ENCODE measurements at places on chromosomes 2 and 18.

DNA sequence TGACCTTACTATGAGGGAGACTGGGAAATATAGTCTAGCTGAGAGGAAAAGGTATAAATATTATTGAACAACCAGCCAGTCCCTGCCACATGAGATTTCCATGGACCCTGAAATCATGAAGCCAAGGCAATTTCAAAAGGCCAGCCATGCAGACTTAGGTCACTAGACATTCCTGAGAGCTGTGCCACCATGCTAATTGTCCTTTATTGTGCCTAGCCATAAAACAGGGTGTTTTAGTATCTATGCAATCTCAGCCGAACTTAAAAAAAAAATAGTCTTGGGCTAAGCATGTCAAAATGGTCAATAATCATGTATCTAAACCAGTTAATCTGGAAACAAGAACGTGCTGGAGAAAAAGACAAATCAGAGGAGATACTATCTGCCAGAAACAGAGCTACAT is 269.5 kb downstream of the LNPK start:
- no peak for DNase-seq

GRCh38 chr18:71625556-71626090 is 918.5 kb downstream of the CBLN2 start:
- no peak for DNase-seq

GRCh38 chr18:76518123-76518859 is 23.2 kb upstream of the ZNF516 start:
- no peak for DNase-seq

GRCh38 chr2:183035954-183036669 is 2.1 kb downstream of the NCKAP1 start:
- DNase-seq = peak; percentile 21

DNA sequence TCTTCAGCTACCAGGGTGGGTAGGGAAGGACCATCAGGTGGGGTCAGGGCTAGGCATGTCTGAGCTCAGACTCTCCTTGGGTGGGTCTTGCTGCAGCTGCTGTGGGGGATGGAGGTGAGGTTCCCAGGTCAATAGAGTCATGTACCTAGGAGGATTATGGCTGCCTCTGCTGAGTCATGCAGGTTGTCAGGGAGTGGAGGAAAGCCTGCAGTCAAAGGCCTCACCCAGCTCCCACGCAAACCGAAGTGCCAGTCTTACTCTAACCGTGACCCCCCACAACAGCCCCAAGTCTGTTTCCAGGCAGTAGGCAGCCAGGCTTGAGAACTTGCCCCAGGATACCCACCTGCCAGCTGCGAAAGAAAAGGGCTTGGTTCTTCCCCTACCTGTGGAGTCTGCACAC is 113.6 kb upstream of the GALNT5 start:
- DNase-seq = no peak

DNA sequence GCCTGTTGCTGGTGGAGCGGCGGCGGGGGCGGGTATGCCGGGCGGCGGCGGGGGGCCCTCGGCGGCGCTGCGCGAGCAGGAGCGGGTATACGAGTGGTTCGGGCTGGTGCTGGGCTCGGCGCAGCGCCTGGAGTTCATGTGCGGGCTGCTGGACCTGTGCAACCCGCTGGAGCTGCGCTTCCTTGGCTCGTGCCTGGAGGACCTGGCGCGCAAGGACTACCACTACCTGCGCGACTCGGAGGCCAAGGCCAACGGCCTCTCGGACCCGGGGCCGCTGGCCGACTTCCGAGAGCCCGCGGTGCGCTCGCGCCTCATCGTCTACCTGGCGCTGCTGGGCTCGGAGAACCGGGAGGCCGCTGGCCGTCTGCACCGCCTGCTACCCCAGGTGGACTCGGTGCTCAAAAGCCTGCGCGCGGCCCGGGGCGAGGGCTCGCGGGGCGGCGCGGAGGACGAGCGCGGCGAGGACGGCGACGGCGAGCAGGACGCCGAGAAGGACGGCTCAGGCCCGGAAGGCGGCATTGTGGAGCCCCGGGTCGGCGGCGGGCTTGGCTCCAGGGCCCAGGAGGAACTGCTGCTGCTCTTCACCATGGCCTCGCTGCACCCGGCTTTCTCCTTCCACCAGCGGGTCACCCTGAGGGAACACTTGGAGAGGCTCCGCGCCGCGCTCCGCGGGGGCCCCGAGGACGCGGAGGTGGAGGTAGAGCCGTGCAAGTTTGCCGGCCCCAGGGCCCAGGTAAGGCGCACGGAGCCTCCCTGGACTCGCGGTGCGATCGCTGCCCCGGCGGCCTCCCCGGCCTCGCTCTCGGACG is 1.0 kb downstream of the ZCCHC2 start:
- peak; percentile 57 for DNase-seq

- DNase-seq = no peak
Observed at GRCh38 chr2:135647836-135648579, 93.6 kb upstream of the UBXN4 start.

DNA sequence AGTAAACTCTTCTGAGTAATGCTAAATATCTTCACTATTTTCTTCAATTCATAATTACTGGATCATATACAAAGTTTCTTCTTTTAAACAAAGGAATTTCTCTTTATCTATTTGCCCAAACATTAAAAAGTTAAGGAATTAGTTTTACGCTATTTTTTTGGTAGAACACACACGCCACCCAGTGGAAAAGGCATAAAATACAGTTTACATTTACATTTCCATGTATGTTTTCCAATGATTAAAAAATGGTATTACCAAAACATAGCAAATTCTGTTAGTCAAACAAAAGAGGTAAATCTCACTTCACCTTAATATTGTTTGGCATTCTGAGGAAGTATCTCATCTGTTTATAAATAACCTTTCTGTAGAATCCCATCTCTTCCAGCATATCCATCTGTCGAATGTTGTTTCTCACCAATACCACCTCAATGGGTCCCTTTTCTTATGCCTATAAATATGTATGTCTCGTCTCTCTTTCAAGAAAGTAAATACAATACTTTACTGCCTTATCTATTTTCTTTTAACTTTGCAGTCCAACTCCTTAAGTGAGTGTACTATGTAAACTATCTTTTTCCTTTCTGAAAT is 7.2 kb downstream of the BOLL start:
- peak; percentile 52 for DNase-seq

DNA sequence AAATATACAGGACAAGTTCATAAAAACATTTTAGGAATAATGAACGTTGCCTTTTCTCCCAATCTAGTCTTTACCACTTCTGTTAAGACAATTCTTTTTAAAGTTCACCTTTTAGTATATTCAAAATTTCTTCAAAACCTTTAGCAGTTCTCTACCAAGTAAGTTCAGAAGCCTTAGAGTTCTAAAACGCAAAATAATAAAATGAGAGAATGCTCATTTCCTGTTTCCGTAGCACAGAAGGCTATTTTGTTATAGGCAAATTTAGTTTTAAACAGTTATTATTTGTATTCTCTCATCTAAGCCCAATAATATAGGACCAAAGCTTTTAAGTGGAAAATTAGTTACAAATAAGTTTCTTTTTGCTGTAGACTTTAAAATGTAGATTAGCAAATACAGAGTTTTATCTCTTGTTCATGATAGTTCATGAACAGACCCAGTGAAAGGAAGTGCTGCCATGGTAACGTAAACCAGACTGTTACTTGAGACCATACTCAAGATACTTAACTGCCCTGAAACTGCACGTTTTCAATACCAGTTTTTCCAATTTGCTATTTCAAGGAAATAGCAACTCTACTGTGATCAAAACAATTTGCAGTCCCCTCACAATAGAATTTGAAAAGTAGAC is 173.1 kb upstream of the STON1 start:
- DNase-seq = peak; percentile 72

- no peak for DNase-seq
Observed at GRCh38 chr2:30886080-30886479, 78.8 kb upstream of the CAPN13 start.

DNA sequence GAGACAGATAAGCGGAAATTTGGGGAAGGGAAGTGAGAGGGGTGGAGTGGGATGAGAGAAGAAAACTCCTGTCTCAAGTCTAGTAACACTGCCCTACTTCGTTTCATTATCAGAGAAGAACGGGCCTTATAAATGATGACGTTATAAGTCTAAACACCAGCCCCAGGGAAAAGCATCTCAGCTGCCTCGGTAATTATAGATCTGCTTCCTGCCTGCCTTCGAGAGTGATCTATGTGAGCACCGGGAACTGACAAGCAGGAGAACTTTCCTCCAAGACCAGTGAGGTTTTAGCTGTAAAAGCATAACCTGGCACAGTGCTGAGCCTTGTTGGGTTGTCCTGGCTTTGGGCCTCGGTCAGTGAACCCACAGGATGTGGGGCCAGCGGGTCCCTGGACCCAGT is 227.9 kb upstream of the SIX2 start:
- DNase-seq = no peak

DNA sequence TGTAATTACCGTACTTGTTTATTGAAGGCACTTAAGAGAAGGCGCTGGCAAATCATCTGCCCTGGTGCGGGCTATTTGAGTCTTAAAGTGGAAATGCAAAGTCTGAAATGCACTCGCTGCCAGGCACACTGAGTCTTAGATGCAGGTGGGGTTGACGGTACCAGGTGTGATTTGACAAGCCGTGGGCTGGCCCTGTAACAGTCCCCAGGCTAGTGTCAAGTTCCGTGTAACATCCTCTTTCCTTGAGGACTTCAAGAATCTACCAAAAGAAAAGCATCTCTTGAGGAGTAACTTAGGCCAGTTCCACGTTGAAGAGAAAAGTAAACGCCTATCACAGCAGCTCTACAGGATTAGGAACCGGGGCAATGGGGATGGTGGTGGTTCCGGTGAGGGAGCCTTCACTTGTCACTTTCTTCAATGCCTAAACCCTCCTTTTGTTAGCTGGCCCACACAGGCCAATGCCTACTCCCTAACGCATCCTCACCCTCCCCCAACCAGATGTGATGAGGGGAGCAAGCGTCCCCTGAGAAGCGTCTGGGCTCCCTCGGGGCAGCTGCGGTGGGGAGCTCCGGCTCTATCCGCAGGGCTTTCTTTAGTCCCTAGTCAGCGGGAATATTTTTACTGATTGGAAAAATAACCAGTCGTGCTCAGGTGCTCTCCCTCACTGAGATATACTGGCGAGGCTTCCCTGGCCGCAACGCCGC is 1.5 kb upstream of the UGP2 start:
- no peak for DNase-seq

GRCh38 chr2:118807668-118808428 is 39.6 kb downstream of the EN1 start:
- DNase-seq = no peak

GRCh38 chr18:51059969-51060368 is 30.0 kb downstream of the SMAD4 start:
- DNase-seq = no peak
